ENCODE measurements at places on chromosomes 11 and 22. TPM values are rescaled to one million over a fixed set of nuclear protein-coding genes. Genes with fewer than 3 reads are reported as not detected.

The MCHR1 gene
- total RNA-seq: not detected

The CYP2D6 gene
- 1.1 TPM for total RNA-seq

The HTR3B gene
- not detected for total RNA-seq

The TMEM109 gene
- total RNA-seq: 105 TPM

The FJX1 gene
- 6.6 TPM for total RNA-seq
